Activated CD4-positive, CD25-positive, alpha-beta regulatory T cell treated with anti-CD3 and anti-CD28 coated beads, Interleukin-2, amount 50 U/mL, for 24 hours (primary cell): ENCODE measurements at places on chromosomes 2 and 18.

DNA sequence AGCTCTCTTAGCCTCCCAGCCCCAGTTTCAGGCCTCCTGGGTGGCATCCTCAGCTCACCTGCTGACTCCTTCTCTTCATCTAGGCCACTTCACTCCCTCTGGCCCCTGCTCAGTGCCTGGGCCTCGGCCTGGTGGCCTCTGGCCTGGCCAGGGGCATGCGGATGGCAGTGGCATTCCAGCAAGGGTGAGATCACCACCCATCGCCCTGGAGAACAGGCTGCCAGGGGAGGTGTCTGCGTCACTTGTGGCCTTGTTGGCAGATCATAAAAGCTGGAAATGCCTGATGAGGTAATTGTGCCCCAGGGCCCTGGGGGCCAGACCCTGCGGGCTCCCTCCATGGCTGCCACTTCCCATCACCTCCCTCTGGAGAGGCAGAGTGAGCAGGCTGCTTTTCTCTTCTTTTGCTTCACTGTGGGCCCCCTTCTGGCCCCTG is 72.5 kb upstream of the SMAD2 start:
- ATAC-seq, result no peak

GRCh38 chr2:235677276-235677788 is 183.5 kb downstream of the AGAP1 start:
- ATAC-seq, result no peak

DNA sequence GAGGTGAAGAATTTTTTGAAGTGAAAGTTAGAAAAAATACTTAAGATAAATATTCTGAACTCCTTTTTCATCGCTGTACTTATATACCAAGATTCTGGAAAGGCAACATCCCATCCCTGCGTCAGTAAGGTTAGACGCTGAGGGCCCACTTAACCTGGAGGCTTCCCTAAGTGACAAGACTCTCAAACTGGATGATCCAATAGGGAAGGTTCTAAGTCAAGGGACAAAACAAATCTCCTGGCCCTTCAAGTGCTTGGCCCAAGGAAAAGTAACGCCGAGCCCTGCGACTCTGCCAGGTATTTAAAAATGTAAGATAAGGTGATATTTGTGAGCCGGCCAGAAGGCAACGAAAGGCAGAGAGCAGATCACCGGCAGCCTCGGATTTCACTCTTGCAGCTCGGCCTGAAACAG is 1.3 kb downstream of the STK39 start:
- ATAC-seq, result no peak

- ATAC-seq, result no peak
Measured at GRCh38 chr18:48151421-48152065, 221.1 kb upstream of the SMAD2 start.

- ATAC-seq, result no peak
Measured at GRCh38 chr2:110650346-110650745, 27.5 kb downstream of the BUB1 start.

DNA sequence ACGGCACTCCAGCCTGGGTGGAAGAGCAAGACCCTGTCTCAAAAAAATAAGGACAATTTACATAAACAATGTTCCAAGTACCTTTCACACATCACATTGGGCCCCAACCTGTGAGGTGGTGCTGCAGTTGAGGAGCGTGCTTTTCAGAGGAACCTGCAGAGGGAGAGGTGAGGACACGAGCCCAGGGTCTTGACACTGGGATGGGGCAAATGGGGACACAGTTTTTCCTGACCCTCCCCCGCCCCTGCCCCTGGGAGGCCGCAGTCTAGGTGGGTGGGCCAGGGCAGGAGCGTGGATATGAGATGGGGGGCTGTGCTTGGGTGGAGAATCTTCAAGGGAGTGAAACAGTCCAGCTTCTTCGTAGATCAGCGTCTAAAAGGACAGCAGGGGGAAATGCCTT is 112.9 kb downstream of the SEPTIN10 start:
- no peak for ATAC-seq

DNA sequence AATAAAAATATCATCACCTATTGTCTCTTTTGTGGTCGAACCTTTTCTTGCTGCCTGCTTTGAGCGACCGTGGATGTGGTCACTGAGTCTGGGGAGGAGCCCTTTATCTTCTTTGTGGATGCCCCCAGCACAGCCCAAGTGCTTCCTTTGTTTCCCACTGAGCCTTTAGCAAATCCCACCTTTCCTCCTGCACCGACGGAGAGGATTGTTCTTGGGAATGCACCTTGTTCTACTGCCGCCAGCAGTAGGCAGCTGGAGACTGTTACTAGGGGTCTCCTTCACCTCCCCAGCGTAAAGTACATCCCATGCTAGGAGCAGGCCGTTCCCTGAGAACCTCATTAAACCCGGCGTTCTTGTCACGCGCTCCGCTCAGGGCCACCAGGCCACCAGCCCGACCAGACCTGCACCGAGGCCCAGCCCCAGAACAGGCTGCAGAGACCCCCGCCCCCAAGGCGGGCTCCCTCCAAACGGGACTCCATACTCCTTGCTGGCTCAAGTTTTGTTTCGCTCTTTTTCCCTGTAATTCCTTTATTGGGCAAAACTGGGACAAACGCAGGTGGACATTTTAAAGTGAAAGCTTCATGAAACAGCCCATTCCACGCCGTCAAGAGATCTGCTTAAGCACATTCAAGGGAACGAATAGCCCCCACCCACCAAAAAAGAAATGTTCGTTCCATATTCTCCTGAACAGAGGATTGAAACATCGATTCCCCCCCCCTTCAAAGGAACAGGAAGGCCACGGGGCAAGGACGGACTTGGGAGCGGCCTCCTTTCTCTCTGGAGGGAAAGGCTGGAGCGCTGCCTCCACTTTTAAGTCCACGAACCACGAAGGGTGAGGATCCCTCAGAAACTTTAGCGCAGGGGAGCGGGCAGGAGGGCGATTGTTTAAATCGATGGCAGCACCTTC is 1.1 kb upstream of the MAT2A start:
- no peak for ATAC-seq

DNA sequence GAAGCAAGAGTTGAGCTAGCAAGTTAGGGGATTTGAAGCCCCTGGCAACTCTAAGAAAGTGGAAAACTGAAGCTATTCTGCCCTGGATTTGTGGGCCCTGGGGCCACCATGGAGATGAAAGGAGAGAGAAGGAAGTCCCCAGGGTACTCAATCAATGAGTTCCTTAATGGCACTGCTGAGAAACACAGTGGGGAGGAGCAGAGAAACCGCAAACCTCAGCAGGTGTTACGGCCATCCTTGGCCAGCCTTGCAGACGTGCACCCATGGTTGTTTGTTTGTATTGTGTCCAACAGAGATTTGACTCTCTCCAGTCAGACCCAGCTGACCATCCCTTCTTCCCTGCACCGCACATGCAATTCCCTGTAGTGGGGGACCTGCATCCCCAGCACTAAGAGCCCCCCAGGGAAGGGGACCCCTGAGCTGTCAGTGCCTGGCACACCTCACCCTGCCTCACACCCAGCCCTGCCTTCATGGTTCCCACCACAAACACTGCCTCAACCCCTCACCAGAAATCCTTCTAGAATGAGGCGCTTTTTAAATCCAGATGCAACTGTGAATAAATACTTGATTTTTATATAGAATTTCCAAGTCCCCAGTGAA is 255.3 kb downstream of the SH3BP4 start:
- no peak for ATAC-seq

GRCh38 chr2:9076755-9077154 is 73.3 kb upstream of the MBOAT2 start:
- no peak for ATAC-seq

- ATAC-seq, result no peak
Measured at GRCh38 chr2:225842939-225843338, 443.4 kb downstream of the NYAP2 start.

- no peak for ATAC-seq
Measured at GRCh38 chr2:195687320-195688086, 30.5 kb downstream of the SLC39A10 start.

GRCh38 chr2:208406474-208407451 is at the start of gene PTH2R:
PTH2R (plus strand) TSS chr2:208406792; CDS start chr2:208407044, 252 bp downstream.
- no peak for ATAC-seq

- ATAC-seq, result no peak
Measured at GRCh38 chr18:48548011-48548771, 9.4 kb downstream of the CTIF start.

- ATAC-seq, result no peak
Measured at GRCh38 chr2:33221046-33221784, 255.2 kb upstream of the RASGRP3 start.

DNA sequence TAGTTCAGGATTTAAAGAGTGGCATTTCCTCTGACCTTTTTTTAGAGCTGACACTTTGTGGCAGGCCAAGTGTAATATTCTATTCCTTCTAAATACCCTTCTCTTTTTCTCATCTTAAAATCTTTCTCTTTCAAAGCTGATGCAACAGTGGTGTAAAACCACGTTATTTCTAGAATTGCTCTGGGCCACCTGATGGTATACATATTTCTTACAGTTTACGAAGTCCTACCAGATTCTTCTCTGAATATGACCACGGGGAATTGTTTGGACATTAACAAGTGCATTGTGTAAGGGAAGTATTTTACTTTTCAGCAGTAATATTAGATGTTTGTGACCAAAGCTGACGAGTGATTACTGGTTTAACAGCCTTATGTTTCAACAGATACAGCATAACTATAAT is 109.9 kb downstream of the PTPRM start:
- no peak for ATAC-seq

GRCh38 chr2:6791682-6792081 is 74.0 kb downstream of the CMPK2 start:
- no peak for ATAC-seq

- peak; percentile 32 for ATAC-seq
Measured at GRCh38 chr2:12303181-12304030, 413.3 kb upstream of the TRIB2 start.

DNA sequence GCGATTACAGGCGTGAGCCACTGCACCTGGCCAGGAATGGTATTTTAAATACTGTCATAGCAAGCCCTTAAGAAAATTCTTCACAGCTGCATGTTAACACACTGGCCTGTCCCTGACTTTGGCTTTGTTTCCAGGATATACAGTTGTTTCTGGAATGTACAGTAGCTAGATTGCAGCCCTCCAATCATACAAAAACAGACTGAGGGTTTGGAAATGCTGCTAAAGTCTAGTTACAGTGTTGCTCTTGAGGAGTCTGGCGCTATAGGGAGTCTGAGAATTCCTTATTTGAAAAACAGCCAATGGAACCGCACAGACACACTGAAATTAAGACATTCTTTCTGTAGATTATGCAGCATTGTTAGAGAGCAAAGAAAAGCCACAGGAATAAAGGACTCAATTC is 37.7 kb downstream of the STON1 start:
- no peak for ATAC-seq

DNA sequence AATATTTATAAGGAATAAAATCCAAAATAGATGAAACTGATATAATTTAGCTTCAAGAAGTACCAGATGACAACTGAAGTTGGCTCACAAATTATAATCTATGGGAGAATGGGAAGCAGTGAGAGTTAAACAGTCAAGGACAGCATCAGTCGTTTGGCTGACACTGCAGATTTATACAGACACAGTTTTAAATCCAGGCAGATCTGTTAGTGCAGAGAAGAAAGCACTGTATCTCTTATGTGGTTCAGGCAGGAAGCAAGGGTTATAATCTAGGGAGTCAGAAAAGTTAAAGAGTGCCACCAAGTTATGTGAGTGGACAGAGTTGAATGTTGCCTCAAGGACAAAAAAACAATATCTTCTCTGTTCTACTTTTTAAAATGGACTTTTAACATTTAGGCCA is 880.2 kb downstream of the TSN start:
- ATAC-seq, result no peak

GRCh38 chr2:172079416-172079815 is 5.9 kb upstream of the DLX1 start:
- ATAC-seq, result no peak
